Osteocyte (in vitro differentiated cells): ENCODE measurements at places on chromosomes 11 and 22. TPM values are rescaled to one million over a fixed set of nuclear protein-coding genes. Genes with fewer than 3 reads are reported as not detected.

DNA sequence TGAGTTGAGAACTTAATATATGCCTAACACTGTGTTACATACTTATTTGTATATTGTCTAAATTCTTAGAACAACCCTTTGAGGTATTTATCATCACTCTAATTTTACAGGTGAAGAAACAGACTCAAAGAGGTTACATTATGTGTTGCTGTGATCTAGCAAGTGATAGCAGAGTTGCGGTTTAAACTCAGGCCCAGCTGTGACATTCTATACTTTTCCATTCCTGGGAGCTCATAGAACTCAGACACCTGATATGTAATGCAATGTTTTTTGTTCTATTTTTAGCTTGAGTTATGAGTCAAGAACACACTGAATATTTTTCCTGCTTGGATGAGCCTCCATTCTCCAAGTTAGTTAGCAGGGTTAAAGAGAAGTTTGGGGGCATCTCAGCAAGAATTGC is 449.7 kb upstream of the DDI1 start:
- no peaks in the 10 kb centered on the region for H3K27me3 ChIP-seq
- no peak overlapping the region for H3K27ac ChIP-seq
- H3K4me1 ChIP-seq: peaks cover 11% of the 10 kb centered on the region
- no peak overlapping the region for H3K4me3 ChIP-seq
- no peaks in the 10 kb centered on the region for H3K36me3 ChIP-seq

The SMIM35 gene
- total RNA-seq: not detected in 2 replicates

DNA sequence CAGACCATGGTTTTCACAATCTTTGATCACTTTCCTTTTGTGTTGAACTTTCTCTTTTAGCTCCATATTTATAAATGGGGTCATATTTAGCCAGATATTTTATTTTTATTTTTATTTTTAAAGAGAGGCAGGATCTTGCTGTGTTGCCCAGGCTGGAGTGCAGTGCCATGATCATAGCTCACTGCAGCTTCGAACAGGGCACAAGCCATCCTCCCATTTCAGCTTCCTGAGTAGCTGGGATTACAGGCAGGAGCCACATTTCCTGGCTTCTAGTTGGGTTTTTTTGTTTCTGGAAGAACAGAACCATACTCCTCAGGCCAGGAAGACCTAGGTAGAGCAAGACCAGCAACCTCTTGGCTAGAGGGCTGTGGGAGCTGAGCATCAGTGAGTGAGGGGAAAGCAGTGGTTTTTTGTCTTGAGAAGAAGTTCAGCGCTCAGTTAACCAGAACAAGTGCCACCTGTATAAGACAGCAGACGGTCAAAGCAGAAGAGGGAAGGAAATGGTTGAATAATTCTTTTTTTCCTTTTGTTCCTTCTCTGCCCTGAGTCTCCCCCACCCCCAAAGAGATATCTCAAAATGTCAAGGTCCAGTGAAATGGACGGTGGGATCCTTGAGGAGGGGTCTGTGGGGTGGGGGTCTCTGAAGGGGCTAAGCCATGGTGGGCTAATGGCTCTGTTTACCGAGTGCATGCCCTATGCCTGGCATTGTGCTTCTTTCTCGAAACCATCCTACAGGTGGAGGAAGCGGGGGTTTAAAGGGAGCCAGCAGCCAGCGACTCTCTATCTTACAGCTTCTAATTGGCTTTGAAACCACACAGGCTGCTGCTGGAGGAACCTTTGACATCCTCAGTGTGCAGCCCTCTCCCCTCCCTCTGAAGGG is 63.0 kb downstream of the PTPRJ start:
- no peak overlapping the region for H3K27ac ChIP-seq
- DNase-seq: no peak
- H3K4me3 ChIP-seq: no peak overlapping the region
- no peaks in the 10 kb centered on the region for H3K27me3 ChIP-seq

- peaks cover 26% of the 10 kb centered on the region for H3K27me3 ChIP-seq
- DNase-seq: no peak
- no peaks in the 10 kb centered on the region for H3K36me3 ChIP-seq
Observed at GRCh38 chr11:6735306-6735705, 36.5 kb downstream of the OR2AG2 start.

GRCh38 chr22:35910003-35910769 is 118.4 kb downstream of the RBFOX2 start:
- peaks cover 20% of the 10 kb centered on the region for H3K4me1 ChIP-seq
- H3K36me3 ChIP-seq: no peaks in the 10 kb centered on the region
- no peaks in the 10 kb centered on the region for H3K27me3 ChIP-seq
